ENCODE measurements at places on chromosomes 13 and 19.
A peak's percentile ranks its signal among the peaks of the same experiment; 100 is the strongest.

GRCh38 chr13:20461481-20461859 is 64.2 kb downstream of the CRYL1 start:
- peak; percentile 12 for DNase-seq

- no peak for DNase-seq
These were observed 800.7 kb upstream of the SLITRK5 start for GRCh38 chr13:86870444-86870843.

DNA sequence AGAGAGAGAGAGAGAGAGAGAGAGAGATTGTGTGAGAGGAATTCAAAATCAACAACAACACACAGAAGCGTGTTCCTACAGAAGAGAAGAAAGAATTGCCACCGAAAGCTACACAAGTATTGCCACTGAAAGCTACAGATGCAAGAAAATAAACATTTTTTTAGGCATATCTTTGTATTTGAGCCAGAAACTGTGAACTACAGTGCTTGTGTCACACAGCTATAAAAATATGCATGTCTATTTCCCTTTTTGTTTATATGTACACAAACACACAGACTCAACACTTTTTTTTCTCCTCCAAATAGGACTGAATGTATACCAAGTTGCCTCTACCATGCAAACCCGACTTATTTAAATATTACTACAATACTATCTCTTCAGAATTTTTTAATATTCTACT is 290.4 kb downstream of the SLITRK5 start:
- no peak for DNase-seq

DNA sequence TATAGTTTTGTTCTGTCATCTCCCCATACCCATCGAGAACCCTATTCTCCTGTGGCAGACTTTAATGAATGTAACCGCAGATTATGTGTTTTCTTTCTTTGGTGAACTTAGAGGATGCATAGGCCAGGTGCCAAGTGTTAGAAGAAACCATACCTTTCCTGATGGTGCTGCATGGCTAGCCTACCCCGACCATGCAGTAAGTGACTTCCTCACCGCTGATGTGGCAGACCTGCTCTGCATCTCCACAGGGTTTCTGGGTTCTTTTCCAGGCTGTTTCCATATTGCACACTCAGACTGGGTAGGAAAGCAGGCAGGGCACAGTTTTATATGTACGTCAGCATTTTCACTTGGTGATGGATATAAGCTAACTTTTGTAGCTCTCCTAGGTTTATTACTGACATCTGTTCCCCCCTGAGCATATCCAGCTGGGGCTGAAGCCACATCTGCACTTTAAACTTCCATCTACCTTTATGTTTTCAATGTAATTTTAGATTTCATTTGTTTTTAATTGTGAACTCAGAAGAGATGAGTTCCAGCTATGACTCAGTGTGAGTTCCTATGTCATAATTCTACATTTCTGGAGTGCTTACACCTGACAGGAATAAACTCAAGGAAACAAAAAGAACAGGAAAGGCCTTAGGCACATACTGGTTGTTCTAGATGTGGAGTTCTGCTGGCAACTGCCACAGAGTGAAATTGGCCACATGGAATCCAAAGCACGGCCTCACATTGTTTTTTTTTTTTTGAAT is 42.3 kb downstream of the LRCH1 start:
- no peak for DNase-seq

DNA sequence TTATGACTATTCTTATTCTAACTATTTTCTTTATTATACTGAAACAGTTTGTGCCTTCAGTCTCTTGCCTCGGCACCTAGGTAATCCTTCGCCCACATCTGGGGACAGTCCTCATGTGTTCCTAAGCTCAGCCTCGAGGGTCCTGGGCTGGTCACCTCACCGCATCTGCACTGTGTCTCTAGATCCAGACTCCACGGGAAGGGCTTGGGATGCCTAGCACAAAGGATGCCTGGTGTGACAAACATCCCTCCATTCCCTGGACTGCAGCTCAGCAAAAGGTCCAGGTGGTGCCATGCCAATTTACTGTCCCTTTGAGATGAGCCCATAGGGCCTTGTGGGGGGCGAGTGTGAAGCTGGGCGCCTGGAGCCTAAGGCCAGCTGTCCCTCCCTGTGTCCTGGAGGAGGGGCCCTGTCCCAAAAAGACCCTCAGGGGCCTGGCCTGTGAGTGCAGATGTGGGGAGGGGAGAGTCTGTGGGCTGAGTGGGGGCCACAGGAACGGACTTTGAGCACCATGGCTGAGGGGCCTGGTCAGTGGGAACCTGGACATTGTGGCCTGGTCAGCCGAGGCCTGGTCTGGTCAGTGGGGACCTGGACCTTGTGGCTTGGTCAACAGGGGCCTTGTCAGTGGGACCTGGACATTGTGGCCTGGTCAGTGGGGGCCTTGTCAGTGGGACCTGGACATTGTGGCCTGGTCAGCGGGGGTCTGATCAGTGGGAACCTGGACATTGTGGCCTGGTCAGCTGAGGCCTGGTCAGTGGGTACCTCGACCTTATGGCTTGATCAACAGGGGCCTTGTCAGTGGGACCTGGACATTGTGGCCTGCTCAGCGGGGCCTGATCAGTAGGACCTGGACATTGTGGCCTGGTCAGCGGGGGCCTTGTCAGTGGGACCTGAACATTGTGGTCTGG is 45.1 kb upstream of the TPM4 start:
- DNase-seq, result no peak

GRCh38 chr19:29947871-29948270 is 5.8 kb downstream of the URI1 start:
- DNase-seq, result no peak

- no peak for DNase-seq
These were observed 1.7 kb downstream of the ARHGAP35 start for GRCh38 chr19:46862503-46862834.

DNA sequence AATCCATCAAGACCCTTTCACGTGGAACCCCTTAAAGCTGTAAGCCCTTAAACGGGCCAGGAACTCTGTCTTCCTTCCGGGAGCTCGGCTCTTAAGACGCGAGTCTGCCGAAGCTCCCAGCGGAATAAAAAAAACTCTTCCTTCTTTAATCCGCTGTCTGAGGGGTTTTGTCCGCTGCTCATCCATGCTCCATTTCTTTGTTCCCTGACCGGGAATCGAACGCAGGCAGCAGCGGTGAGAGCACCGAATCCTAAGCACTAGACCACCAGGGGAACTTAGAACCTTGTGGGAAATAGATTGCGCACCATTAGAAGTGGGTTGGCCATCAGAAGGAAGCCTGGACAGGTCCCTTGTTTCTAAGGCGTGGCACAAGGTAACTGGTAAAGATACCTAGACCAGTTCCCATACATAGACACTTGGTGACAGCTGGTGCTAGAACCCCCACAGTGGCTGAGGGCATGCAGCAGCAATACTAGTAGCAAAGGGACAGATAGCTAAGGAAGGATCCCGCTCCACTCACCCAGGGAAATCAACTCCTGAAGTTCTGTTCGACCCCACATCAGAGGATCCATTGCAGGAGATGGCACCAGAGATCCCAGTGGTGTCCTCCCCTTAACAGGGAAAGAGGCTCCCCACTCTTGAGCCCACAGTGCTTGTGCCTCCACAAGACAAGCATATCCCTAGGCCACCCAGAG is 1.5 kb upstream of the RGCC start:
- DNase-seq, result no peak

GRCh38 chr19:34364462-34364829 is 550 bp upstream of the GPI start:
- DNase-seq, result no peak

DNA sequence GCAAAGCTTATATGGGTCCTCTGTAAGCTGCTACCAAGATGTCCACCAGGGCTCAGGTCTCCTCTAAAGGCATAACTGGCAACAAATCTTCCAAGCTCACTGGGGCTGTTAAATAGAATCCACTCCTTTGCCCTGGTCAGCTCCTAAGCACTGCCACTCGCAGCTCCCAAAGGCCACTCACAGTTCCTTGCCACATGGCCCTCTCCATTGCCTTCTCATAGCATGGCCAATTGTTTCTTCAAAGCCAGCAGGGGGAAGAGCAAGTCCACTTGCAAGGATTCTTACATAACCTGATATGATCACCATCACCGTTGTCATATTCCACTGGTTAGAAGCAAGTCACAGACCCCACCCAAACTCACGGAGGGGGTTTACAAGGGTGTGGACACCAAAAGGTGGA is 199.5 kb downstream of the SUCLA2 start:
- no peak for DNase-seq

DNA sequence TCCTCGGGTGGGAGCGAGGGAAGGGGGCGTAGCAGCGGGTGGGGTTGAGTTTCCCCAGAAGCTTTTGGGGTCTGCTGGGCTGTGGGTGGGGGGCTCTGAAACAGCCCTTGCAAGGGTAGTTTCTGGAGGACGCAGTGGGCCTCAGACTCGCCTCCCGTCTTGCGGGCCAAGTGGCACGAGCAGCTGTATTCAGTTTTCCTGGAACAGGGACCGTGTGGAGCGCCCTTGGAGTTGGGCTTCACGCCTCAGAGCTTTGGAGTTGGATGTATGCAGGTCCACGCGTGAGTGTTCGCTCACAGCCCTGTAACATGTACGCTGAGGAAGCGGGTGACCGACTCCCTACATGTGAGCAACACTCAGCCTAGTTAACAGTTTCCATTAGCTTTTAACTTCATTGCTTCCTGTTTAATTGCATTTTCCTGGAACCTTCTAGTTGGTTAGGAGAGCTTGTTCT is 603 bp downstream of the TM9SF2 start:
- DNase-seq, result no peak

DNA sequence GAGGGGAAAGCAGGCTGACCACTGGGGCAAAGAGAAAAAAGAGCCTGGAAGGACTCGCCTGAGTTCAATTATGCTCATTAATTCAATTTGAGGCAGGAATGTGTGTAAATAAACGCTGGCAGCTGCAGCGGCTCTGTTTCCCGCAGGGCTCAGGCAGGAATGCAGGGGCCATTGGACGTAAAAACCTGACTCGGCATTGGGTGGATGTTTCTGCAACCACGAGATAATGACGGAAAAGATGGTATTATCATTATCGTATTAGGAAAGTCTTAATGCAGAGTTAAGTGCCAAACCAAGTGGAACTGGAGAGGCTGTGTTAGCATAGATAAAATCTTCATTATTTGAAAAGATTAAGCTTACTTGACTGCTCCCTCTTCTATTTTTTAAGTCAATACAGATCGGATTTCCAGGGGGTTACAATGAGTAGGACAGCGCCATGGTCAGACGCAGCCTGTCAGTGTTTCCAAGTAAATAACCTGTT is 169.8 kb downstream of the SHISA2 start:
- DNase-seq, result no peak

DNA sequence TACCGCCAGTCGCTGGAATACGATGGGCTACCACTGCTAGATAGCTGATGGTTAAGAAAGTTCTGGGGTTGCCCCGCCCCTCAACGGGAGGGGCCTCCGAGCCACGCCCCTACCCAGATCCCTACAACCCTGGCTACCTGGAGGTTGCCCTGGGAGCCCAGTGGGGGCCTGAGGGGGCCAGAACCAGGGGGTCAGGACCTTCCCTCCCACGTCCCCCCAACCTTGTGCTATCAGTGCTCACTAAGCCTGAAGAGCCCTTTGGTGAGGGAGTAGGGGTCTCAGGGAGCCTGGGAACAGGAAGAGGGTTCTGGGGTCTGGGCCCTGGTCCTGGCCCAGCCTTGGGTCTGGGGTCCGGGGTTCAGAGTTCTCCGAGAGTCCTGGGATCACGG is 8.9 kb downstream of the OCEL1 start:
- peak; percentile 61 for DNase-seq

DNA sequence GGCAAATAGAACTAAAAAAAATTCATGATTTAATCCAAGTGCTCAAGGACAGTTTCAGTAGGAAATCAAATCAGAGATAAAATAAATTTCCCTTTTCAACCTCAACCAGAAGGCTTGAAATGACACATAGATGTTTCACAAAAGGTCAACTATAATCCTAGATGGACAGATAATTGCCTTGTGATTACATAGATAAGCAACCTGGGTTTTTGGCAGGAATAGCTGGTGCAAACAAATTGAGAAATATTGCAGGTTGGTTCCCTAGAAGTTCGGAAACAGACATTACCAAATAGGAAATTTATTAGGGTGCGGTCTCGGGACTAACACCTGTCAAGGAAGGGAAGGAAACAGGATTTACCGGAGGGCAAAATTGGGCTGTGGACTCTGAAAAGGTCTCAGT is 497.5 kb downstream of the COG6 start:
- no peak for DNase-seq

DNA sequence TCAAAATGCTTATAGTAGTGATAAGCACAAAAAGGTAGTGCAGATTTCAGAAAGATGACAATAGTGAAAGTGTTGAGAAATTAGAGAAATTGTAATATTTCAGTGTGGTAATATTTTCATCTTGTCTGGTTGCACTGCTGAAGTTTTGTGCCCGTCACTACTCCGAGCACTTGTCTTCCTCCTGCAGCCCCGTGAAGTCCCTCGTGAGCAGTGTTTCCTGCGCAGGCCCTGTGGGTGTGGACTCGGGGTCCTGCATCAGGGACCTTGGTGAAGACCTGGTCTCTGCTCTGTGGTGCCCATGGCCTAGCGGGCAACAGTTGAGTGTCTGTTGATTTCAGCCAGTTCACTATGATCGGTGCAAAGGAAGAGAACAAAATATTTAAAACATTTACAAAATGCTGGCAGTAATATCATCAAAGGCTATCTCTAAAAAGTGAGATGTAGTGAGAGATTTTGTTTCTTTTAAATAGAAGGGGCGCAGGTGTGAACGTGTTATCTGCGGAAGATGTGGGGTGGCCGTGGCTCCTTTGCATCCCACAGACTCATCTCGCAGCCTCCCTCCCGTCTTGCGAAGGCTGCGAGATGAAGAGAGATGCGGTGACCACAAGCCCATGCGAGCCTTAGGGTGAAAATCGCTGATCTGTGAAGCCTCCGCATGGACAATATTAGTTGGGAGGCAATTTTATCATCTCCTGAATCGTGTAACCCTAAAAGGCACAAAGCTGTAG is 27.7 kb upstream of the DCUN1D2 start:
- DNase-seq, result no peak

DNA sequence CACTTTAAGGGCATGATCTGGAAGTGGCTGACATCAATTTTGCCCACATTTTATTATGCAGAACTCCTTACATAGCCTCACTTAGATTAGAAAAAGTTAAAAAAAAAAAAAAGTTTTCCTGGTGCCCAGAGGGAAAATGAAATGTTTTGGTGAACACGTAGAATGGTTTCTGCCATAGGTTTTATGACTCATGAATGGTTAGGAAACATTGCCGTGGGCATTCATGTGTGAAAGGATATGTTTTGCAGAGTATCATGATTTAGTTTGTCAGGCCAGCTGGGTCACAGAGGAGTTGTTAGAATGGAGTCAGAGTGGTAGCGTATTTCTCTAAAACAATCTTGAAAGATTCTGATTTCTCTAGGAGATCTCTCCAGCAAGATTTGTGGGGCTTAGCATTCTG is 133.8 kb downstream of the MRPL57 start:
- no peak for DNase-seq

DNA sequence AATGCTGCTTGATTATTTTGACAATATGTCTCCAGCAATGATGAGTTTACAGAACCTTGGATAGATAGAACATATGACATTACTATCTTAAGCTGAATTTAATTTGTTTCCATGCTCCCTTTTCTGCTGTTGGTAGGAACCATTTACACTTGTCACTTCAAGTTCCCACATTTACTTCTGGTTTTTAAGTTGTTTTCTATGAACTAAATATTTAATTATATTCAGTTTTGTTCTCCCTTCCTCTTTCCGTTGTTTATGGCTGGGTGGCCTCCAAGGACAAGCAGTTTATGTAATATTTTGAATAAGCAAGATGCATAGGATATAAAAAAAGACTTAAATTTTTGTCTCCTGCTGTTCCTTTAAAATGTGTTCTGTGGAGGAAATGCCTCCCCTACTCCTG is 860.6 kb downstream of the GPC5 start:
- DNase-seq, result no peak

- DNase-seq, result no peak
These were observed 760.4 kb downstream of the SLITRK1 start for GRCh38 chr13:83121896-83122295.

- no peak for DNase-seq
These were observed 29.9 kb downstream of the CACNG6 start for GRCh38 chr19:54021363-54021762.

Measured in stimulated activated CD4-positive, alpha-beta T cell treated with anti-CD3 and anti-CD28 coated beads, TNF-alpha, amount 100 ng/mL, for 48 hours (primary cell).